Peyer's patch (tissue), 4 donors: ENCODE measurements at places on chromosomes 5 and 9. TPM values are rescaled to one million over a fixed set of nuclear protein-coding genes. Genes with fewer than 3 reads are reported as not detected.

- no peaks in the 10 kb centered on the region for H3K36me3 ChIP-seq
- no peaks in the 10 kb centered on the region for H3K4me1 ChIP-seq
- H3K27ac ChIP-seq: no peak overlapping the region
- peaks cover 3% of the 10 kb centered on the region for H3K27me3 ChIP-seq
- H3K4me3 ChIP-seq: no peak overlapping the region
- no peak for DNase-seq
These were observed 14.3 kb upstream of the PITX1 start for GRCh38 chr5:135048286-135048685.

- no peaks in the 10 kb centered on the region for H3K4me1 ChIP-seq
- H3K27ac ChIP-seq: no peak overlapping the region
- H3K36me3 ChIP-seq: no peaks in the 10 kb centered on the region
- DNase-seq: no peak
These were observed 242.6 kb upstream of the PAPPA start for GRCh38 chr9:115910959-115911358.

GRCh38 chr9:12838546-12838945 lies 63.7 kb downstream of the LURAP1L start:
- no peaks in the 10 kb centered on the region for H3K36me3 ChIP-seq
- no peak overlapping the region for H3K27ac ChIP-seq
- no peak overlapping the region for H3K4me3 ChIP-seq
- no peaks in the 10 kb centered on the region for H3K4me1 ChIP-seq
- no peaks in the 10 kb centered on the region for H3K27me3 ChIP-seq

DNA sequence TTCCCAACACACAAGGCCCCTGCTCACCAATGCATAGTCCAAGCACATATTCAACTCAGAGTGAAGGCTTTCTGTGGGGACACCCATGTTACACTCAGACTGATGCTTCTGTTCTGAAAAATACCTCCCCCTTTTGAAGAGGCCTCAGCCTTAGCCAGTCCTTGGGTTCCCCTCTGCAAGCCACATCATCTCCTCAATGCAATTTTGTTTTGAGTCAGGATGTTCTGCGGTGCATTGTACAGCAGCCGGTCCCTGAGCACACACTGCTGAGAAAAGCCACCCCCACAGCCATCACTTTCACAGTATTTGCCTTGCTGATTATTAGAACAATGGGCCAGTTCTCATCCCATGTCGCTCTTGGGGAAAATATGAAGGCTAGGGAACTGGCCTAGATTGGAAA lies 241.2 kb downstream of the FAM114A2 start:
- DNase-seq: no peak
- no peaks in the 10 kb centered on the region for H3K36me3 ChIP-seq
- no peak overlapping the region for H3K4me3 ChIP-seq
- H3K27ac ChIP-seq: no peak overlapping the region
- H3K27me3 ChIP-seq: no peaks in the 10 kb centered on the region

GRCh38 chr5:36689225-36689624 lies 82.8 kb downstream of the SLC1A3 start:
- DNase-seq: no peak
- no peaks in the 10 kb centered on the region for H3K36me3 ChIP-seq
- no peaks in the 10 kb centered on the region for H3K27me3 ChIP-seq
- no peak overlapping the region for H3K4me3 ChIP-seq

DNA sequence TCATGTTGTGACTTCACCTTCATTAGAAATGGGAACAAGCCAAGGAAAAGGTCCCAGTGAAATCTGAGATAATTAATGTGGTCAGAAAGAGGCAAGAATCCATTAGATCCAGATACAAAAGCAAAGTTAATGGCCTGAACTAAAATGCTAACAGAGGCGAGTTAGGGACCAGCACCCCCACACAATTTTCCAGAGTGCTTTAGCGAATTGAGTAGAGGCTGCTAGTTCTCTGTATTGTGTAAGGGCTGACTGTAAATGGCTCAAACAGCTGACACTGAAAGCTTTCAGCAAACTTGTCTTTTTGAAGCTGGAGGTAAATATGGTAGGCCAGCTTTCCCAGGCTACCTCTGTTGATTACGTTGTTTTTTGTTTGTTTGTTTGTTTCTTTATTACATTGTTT lies 75.5 kb downstream of the CSNK1A1 start:
- no peak overlapping the region for H3K27ac ChIP-seq
- no peaks in the 10 kb centered on the region for H3K36me3 ChIP-seq
- H3K27me3 ChIP-seq: no peaks in the 10 kb centered on the region
- H3K4me3 ChIP-seq: no peak overlapping the region

DNA sequence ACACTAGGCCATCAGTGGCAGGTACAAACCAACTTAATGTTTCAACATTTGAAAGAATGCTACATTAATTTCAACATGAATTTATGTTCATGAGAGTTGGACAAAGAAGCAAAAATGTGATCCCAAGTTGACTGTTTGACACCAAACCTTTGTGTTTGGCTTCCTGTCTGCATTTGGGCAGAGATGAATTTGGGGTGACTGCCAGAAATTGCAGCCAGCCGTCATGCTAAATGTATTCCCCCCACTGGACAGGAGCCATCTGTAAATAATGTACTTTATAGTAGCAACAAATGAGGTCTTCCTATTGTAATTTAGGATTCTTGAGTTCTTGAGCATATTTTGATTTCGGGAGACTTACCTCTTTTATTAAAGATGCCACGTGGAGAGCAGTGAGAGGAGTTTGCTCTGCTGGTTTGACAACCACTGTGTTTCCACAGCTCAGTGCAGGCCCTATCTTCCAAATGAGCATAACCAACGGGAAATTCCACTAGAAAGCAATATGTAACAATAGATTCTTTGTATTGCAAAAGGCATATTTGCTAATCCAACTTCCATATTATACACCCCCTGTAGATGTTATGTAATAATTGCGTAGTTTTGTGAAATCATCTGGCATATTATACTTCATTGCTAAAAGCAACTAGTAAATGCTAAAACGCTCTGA lies 27.6 kb downstream of the ALDH1A1 start:
- no peak for DNase-seq
- no peaks in the 10 kb centered on the region for H3K4me1 ChIP-seq
- no peak overlapping the region for H3K27ac ChIP-seq

DNA sequence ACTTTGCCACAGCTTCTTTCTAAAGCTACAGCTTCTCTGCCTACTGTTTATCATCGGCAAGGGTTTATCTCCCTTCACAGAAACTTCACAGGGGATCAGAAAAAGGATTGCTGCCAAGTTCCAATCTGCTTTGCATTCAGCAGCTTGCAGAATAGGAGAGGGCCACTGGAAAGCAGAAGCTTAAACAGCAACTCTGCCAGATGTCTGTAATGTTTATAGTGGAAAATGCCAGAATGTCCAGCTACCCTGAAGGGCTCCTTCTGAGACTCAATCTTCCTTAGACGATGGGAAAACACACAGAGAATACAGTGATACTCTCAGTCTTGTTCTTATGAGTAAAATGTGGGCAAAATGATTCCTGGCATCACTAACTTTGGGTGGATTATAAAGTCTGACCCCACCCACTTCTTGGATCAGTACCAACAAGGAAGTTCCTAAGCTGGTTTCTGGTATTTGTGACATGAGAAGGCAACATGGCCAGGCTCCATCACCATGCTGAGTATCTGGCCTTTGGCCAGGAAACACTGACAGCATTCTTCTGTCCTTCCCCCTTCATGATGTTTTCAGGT lies 19.0 kb downstream of the STOM start:
- peak; percentile 67 for DNase-seq
- peaks cover 52% of the 10 kb centered on the region for H3K4me1 ChIP-seq
- no peak overlapping the region for H3K4me3 ChIP-seq
- no peak overlapping the region for H3K27ac ChIP-seq

DNA sequence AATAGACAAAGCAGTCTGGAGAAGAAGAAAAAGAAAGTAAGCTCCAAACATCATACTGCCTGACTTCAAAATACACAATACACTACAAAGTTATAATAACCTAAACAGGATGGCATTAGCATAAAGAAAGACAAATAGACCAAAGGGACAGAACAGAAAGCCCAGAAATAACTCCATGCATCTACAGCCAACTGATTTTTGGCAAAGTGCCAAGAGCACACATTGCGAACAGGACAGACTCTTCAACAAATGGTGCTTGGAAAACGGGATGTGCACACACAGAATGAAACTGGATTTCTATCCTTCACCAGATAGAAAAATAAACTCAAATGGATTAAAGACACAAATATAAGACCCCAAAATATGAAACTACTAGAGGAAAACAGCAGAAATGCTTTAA lies 66.6 kb upstream of the SPATA31E1 start:
- H3K27me3 ChIP-seq: no peaks in the 10 kb centered on the region
- no peaks in the 10 kb centered on the region for H3K36me3 ChIP-seq
- no peak for DNase-seq
- no peak overlapping the region for H3K27ac ChIP-seq
- no peak overlapping the region for H3K4me3 ChIP-seq

DNA sequence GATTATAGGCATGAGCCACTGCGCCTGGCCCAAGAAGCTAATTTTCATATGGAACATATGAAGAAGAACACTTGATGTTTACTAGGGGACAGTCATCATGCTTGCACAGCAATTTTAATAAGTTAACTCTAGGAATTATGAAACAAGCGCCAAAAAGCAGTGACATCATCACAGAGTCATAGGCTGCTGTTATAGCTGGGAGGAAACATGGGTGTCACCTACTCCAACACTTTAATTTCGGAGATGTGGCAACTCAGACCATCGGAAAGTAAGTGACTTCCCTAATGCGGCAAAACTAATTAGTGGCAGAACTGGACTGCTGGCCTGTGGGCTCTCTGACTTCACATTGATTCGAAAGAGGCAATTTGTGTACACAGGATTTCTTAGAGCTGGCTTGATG lies 38.1 kb upstream of the EQTN start:
- H3K27me3 ChIP-seq: no peaks in the 10 kb centered on the region
- H3K36me3 ChIP-seq: no peaks in the 10 kb centered on the region
- no peaks in the 10 kb centered on the region for H3K4me1 ChIP-seq
- no peak overlapping the region for H3K4me3 ChIP-seq
- DNase-seq: no peak
- H3K27ac ChIP-seq: no peak overlapping the region

GRCh38 chr9:132896906-132897305 lies 18.2 kb downstream of the SPACA9 start:
- no peaks in the 10 kb centered on the region for H3K4me1 ChIP-seq
- no peak overlapping the region for H3K27ac ChIP-seq
- no peak for DNase-seq
- H3K36me3 ChIP-seq: no peaks in the 10 kb centered on the region

DNA sequence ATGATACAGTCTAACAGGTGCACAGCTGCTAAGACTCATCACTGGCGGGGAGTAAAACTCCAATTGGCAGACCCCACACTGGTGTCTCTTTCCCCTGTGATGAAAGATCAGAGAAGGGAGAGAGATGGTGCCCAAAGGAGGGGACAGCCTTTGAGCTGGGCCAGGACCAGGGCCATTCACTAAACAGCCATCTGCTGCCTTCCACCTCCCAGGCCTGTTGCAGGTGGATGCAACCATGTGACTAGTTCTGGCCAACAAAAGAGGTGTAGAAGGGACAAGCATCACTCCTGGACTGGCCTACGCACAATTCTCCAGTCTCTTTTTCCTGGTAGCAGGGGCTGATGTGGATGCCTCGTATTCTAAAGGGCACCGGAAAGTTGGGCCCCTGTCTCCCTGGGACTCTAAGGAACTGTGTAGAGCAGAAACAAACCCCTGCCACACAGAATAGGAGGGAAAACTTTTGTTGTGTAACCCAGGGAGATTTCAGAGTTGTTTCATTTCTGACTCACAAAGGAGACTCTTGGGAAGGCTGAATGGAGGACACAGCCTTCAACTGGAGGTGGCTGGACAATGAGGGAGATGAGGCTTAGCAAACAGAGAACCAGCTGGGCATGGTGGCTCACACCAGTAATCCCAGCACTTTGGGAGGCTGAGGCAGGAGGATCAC lies 26.9 kb downstream of the TNIP1 start:
- no peaks in the 10 kb centered on the region for H3K36me3 ChIP-seq
- no peak overlapping the region for H3K27ac ChIP-seq

- H3K27ac ChIP-seq: no peak overlapping the region
- no peaks in the 10 kb centered on the region for H3K27me3 ChIP-seq
- no peak for DNase-seq
- H3K36me3 ChIP-seq: no peaks in the 10 kb centered on the region
- no peak overlapping the region for H3K4me3 ChIP-seq
- H3K4me1 ChIP-seq: no peaks in the 10 kb centered on the region
These were observed 421.5 kb upstream of the DAP start for GRCh38 chr5:11182441-11183080.

- DNase-seq: no peak
- H3K4me1 ChIP-seq: no peaks in the 10 kb centered on the region
- H3K36me3 ChIP-seq: no peaks in the 10 kb centered on the region
- no peak overlapping the region for H3K27ac ChIP-seq
These were observed 19.5 kb upstream of the SNAPC3 start for GRCh38 chr9:15403155-15403554.

DNA sequence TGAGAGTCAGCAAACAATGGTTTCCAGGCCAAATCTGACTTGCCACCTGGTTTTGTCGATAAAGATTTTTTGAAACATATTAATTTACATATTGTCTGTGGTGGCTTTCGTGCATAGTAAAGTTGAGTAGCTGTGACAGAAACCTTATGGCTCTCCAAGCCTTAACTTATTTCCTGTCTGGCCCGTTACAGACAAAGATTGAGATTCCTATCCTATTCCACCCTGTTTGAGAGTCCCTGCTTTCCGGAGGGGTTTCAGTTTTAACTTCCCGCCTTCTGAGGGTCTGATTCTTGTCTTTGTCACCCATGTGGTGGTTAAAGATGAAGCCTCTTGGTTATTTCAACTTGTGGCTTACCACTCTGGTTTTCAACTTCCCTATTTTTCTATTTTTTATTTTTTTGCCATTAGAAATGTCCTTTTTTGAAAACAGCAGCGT lies 11.4 kb downstream of the OTULIN start:
- H3K27me3 ChIP-seq: no peaks in the 10 kb centered on the region
- DNase-seq: no peak
- peaks cover 32% of the 10 kb centered on the region for H3K4me1 ChIP-seq
- H3K4me3 ChIP-seq: no peak overlapping the region
- H3K36me3 ChIP-seq: peaks cover 31% of the 10 kb centered on the region

GRCh38 chr5:175842951-175843793 lies 28.2 kb upstream of the CPLX2 start:
- no peak overlapping the region for H3K27ac ChIP-seq
- no peak for DNase-seq
- H3K27me3 ChIP-seq: no peaks in the 10 kb centered on the region
- H3K36me3 ChIP-seq: no peaks in the 10 kb centered on the region
- no peak overlapping the region for H3K4me3 ChIP-seq

DNA sequence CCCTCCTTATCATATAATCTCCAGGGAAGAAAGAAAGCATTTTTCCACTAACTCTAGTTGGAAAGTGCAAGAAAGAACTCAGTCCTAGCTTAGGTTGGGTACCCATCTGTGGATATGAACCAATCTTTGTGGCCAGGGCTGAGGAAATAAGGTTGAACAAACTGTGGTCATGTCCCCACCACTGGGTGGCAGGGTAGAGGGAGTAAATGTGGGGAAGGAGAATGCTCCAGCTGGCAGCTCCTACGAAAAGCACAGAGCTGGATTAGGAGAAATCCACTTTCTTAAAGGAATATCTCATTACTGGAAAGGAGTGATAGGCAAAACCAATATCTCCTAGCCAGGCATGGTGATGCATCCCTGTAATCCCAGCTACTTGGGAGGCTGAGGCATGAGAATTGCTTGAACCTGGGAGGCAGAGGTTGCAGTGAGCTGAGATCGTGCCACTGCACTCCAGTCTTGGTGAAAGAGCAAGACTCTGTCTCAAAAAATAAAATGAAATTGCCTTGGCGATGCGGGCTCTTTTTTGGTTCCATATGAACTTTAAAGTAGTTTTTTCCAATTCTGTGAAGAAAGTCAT lies 175.1 kb downstream of the CCDC192 start:
- H3K27ac ChIP-seq: no peak overlapping the region
- no peaks in the 10 kb centered on the region for H3K4me1 ChIP-seq
- H3K27me3 ChIP-seq: no peaks in the 10 kb centered on the region
- H3K36me3 ChIP-seq: no peaks in the 10 kb centered on the region

The SYK gene
- total RNA-seq: 81.7 TPM

The AQP3 gene
- 326 TPM for total RNA-seq

The CDKN2B-AS1 gene
- 23.9 TPM for total RNA-seq

The FAM221B gene
- not detected for total RNA-seq

The INSL6 gene
- not detected for total RNA-seq

The DMRTA1 gene
- 0.83 TPM for total RNA-seq
